ENCODE measurements at places on chromosomes 7 and 10. TPM values are rescaled to one million over a fixed set of nuclear protein-coding genes. Genes with fewer than 3 reads are reported as not detected.

Gene AKR1C2
- 1.2 TPM for total RNA-seq

Gene C1QL3
- under 0.01 TPM for total RNA-seq

Gene GPR26
- not detected for total RNA-seq

Gene TSPAN12
- total RNA-seq, result 0.30 TPM

Gene MMD2
- total RNA-seq, result not detected

Gene CD36
- 1.2 TPM for total RNA-seq

Gene WDR86
- total RNA-seq, result 8.6 TPM

Gene SLC25A40
- 7.3 TPM for total RNA-seq

Gene OPN4
- total RNA-seq, result 0.14 TPM

Gene MYO1G
- total RNA-seq, result 0.05 TPM

Gene GLRX3
- total RNA-seq, result 101 TPM

Gene ASIC3
- total RNA-seq, result 0.05 TPM

Gene PLEKHA1
- 28.0 TPM for total RNA-seq

Gene NCF1
- total RNA-seq, result not detected

Gene MYL10
- not detected for total RNA-seq

Gene HERC4
- total RNA-seq, result 123 TPM

Gene MSMB
- not detected for total RNA-seq

Gene SPDYE2B
- not detected for total RNA-seq

Gene CCL26
- total RNA-seq, result 3.0 TPM

Gene SPDYE5
- total RNA-seq, result not detected

Gene PPP1R3C
- 84.9 TPM for total RNA-seq

Gene SPDYE1
- total RNA-seq, result not detected

Gene SPDYE8
- total RNA-seq, result not detected

Gene OPN1SW
- not detected for total RNA-seq

Gene LSM5
- 20.2 TPM for total RNA-seq

Gene PCGF5
- total RNA-seq, result 17.5 TPM

Gene FAM241B
- 0.89 TPM for total RNA-seq

Gene CAMK2B
- total RNA-seq, result not detected

Gene ZNF503
- total RNA-seq, result 7.7 TPM

Gene SPDYE11
- total RNA-seq, result not detected

Gene TSPAN33
- total RNA-seq, result 1.2 TPM

Gene RFC2
- total RNA-seq, result 6.2 TPM

Gene EPHB6
- total RNA-seq, result 2.6 TPM

Gene VWA2
- not detected for total RNA-seq

Gene GPR85
- 2.6 TPM for total RNA-seq

Gene TACC2
- 7.8 TPM for total RNA-seq

Gene ACTA2
- 3,347 TPM for total RNA-seq

Gene CISD1
- total RNA-seq, result 14.6 TPM

Gene TMEM273
- total RNA-seq, result not detected

Gene WEE2
- total RNA-seq, result not detected

Gene FAM25G
- not detected for total RNA-seq

Gene NODAL
- total RNA-seq, result not detected

Gene DPP6
- total RNA-seq, result not detected

Gene FGL2
- total RNA-seq, result 0.30 TPM

Gene TNKS2
- total RNA-seq, result 78.8 TPM

Gene KLHDC10
- 39.5 TPM for total RNA-seq

Gene ACSM6
- not detected for total RNA-seq

Gene VSTM2A
- not detected for total RNA-seq

Gene SYCE1
- total RNA-seq, result not detected

Gene PPP1R9A
- total RNA-seq, result 0.51 TPM

Gene ZNF655
- 49.6 TPM for total RNA-seq
